ENCODE measurements at places on chromosomes 6 and 20. TPM values are rescaled to one million over a fixed set of nuclear protein-coding genes. Genes with fewer than 3 reads are reported as not detected.

The NFKBIE gene
- total RNA-seq: 6.3 TPM

The CLIC1 gene
- 152 TPM for total RNA-seq

The POU5F1 gene
- total RNA-seq: not detected

The PNLDC1 gene
- not detected for total RNA-seq

The THBD gene
- total RNA-seq: 6.8 TPM

The OR2H1 gene
- total RNA-seq: not detected

The B3GAT2 gene
- 0.52 TPM for total RNA-seq

The RIPPLY2 gene
- total RNA-seq: 1.6 TPM

Data from skeletal muscle tissue (tissue), 5 donors.